Muscle of back (tissue), 13 donors: ENCODE measurements at places on chromosomes 6 and 20. TPM values are rescaled to one million over a fixed set of nuclear protein-coding genes. Genes with fewer than 3 reads are reported as not detected.

DNA sequence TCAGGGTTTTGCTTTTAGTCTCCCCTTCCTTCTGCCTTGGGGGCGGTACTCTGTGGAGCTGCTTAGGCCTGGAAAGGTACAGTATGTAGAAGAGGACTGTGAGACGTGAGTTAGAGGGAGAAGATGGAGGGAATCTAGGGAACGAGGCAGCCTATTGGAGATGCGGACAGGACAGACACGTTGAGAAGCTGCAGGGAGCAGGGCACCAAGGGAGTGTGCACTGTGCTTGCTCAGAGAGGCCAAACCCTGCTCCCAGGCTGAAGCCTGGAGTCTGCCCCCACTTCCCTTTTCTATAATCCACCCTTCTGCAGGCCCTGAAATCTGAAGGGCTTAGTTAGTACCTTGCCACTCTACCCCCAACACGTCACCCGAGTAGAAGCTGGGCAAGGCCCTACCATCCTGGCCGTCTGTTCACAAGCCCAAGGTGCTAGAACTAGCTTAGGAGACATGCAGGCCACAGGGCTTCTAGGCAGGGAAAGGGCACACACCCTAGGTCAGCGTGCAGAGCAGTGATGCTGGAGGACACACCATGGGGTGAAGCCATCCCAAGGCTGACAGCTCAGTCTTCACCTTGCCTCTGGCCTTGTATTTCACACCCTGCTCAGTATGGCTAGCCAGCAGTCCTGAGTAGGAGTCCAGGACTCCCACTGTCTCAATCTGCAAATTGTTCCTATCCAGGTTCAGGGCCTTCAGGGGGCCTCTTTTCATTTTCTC, 6.9 kb downstream of the TP53INP2 start:
- no peak for DNase-seq

DNA sequence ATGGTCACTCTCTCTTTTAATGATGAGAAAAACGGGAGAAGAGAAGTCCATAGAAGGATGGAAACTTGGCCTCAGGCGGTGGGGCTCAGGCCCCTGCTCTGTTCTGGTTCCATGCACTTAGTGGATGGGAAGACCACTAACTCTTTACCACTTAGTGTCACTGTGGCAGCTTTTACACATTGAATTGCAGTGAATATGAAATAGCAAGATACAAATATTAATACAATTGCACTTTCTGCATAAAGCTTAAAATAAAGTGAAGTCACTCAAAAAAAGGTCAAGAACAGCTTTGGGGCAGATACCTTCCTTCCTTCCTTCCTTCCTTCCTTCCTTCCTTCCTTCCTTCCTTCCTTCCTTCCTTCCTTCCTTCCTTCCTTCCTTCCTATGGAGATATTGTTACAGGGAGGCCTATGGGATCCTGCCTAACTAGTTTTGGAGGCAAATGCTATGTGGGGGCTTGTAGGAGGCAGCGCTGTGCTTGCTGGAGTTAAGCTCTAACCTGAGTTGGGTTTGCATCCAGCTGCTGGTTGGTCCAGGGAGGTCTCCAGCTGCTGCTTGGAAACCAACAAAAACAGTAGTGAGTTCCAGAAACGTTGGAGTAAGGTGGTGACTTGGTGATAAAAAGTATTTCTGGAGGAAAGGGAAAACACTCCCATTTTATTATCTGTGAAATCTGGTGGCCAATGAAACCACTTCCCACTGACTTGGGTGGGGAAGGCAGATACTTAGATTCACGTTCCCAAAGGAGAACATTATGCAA, 62.3 kb upstream of the NKX2-2 start:
- DNase-seq, result no peak

- DNase-seq, result peak; percentile 68
Observed at GRCh38 chr6:99016355-99016754, 68.6 kb upstream of the FBXL4 start.

GSTA3 gene
- not detected for polyA plus RNA-seq

DNA sequence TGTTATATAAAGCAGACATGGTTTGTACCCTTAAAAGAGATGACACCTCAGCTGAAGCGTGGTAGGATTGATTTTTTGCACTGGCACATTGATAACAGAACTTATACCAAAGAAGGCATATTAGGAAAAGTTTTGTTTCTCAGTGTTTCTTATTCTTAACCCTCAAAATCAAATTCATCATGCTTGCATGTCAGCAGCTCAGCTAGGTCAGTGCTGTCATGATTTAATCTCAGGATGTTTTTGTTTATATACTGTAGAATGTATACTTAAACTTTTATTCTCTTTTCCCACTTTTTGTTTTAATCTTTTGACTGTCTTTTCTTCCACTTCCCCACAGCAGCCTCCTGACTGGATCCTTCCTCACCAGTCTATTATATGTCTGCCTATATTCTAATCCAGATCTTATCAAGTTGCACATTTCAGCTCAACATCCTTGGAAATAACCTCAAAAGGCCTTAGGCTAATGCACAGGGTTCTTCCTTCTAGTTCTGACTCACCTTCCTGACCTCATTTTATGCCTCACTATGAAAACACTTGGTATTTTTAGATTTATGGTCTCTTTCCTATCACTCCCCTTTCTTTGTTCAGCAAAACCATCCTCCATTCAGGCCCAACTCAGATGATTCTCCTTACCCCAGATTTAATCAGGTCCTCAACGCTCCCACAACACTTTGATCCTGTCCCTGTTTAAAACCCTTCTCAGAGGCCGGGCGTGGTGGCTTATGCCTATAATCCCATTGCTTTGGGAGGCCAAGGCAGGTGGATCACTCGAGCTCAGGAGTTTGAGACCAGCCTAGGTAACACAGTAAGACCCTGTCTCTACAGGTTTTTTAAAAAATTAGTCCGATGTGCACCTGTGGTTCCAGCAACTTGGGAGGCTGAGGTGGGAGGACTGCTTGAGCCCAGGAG, 7.2 kb downstream of the HEBP2 start:
- DNase-seq, result no peak

MEI4 gene
- not detected for polyA plus RNA-seq
